ENCODE measurements at places on chromosomes 6 and 20.

- DNase-seq: no peak
Observed at GRCh38 chr6:40042232-40042631, 108.0 kb upstream of the MOCS1 start.

DNA sequence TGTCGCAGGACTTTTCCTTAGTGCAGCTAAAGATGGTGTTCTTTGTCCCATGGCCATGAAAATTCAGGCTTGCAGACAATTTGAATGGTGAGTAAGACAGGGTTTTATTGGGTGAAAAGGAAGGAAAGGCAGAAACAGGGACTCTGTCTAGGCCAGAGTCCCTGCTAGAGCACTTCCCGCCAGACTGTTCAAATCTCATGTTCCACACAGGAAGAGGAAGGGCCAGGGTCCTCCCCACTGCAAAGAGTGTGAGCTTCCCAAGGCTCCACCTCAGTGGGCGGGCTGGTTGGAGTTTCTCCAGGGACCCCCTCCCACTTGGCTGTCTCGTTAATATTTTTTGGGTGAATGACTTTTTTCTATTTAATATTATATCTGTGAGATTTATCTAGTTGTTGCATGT, 29.0 kb downstream of the COL19A1 start:
- no peak for DNase-seq

GRCh38 chr6:126446248-126446647, 106.3 kb downstream of the CENPW start:
- DNase-seq: no peak

DNA sequence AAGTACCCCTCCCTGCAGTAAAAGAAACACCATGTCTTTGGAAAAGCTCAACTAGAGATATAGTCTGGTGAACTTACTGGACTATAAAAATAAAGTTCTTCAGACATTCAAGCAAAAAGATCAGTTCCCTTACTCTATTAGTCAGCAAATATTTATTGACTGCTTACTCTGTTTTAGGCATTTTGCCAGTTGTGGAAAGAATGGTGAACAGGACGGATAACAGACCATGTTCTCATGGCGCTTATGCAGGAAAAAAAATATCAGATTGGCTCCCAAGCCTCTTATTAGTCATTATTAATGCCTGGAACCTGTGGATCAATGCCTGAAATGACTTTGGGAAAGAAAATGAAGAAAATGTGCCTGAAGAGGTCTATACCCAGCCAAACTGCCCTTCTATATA, 282.2 kb upstream of the EPHA7 start:
- DNase-seq: no peak

DNA sequence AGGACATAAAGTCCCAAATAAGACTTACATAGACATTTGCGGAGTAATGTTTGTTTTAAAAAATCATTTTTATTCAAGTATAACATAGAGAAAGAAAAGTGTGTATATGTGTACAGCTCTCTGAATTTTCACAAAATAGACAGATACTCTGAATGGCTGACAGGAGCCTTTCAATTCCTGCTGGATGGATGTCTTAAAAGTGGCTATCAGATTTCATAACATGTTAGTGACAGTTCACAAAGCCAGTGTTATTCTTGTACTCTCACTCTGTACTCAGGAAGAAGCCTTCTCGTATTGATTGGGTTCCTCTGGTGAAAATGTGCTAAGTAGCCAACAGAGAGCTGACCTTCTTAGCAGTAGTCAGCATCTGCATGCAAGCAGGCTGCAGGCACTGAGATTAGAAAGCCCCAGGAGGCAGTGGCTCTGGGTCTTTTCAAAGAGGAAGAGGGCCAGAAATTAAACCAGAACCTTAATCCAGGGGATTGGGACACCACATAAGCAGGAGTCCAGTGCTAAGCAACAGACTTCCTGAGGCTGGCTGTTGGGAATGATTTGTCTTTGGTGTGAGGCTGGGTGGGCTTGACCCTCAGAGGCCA, 19.7 kb downstream of the SLC17A4 start:
- no peak for DNase-seq

DNA sequence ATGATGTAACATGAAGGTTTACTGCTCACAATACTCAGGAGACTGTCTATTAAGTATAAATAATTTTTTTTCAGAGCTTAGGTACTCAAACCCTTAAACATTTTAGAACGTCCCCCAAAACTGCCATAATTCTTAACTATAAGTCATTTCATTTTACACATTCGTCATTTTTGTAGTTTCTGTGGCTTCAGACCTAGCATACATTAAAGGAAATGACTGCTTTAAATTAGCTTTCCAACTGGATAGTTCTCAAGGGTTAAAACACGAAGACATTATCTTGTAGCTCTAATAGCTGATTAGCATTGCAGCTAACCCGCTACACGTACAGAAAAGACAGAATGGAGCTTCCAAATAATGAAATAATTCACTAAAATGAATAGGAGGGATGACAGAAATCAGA, 24.9 kb upstream of the PLN start:
- no peak for DNase-seq

GRCh38 chr20:36461600-36462439, 79.5 kb upstream of the MYL9 start:
- no peak for DNase-seq

Measured in stimulated activated CD8-positive, alpha-beta memory T cell treated with anti-CD3 and anti-CD28 coated beads, Interleukin-4, amount 100 ng/mL, for 4 hours (primary cell).